ENCODE measurements at places on chromosomes 1 and 21.

GRCh38 chr1:148309940-148310500 is 157.9 kb upstream of the NBPF11 start:
- DNase-seq, result no peak

DNA sequence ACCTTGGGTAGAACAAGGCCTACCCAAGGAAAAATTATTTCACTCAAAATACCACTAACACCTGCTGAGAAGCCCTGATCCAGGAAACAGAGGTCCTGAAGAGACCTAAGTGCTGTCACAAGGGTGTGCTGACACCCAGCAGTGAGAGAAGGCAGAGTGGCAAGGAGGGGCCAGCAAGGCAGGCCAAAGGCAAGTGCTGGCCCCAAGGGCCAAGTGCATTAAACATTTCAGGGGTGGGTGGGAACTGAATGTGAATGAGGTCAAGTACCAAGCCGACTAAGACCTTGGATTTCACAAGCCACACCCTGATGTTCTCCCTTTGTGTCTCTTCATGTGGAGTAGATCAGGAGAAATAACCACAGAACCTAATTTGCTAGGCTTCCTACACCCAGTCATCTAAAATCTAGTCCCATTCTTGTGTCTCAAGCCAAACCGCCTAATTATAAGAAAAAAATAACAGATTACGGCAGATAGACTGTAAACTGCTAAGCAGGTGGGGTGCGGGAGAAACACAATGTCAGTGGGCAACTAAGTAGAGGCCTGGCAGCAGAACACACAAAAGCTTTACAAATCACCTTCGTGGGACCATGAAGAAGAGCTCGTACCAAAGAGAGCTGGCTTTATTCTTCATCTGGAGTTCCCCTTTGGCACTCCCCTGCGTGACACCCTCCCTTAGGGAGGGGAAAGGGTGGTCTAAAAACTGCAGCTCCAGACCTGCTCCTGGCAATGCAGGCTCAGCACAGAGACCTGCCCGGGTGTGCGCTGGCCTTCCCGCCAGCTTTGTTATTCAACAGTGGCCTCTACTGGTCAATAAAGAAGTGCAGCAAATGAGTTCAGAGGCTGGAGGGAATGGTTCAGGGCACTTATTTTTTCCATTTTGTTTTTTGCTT is 8.7 kb downstream of the UBE2G2 start:
- peak; percentile 68 for DNase-seq

- no peak for DNase-seq
Measured at GRCh38 chr21:34635307-34635706, 20.4 kb upstream of the RCAN1 start.

- DNase-seq, result peak; percentile 66
Measured at GRCh38 chr1:145983960-145984830, 12.2 kb downstream of the TXNIP start.

DNA sequence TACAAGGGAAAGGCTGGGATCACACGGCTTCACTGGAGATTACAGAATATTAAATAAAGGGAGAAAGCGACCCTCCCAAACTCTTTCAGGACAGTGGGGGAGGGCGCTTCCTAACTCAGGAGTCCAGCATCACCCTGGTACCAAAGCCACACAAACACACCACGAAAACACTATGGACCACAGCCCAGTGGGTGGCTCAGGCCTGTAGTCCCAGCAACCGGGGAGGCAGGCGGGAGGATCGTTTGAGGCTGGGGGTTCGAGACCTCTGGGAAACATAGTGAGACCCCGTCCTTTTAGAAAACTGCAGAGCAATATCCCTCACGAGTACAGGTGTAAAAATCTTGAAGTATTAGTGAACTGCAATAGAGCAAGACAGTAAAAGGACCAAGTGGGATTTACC is 16.0 kb downstream of the TRIM11 start:
- DNase-seq, result no peak

- no peak for DNase-seq
Measured at GRCh38 chr21:46006547-46007491, 25.2 kb downstream of the COL6A1 start.

DNA sequence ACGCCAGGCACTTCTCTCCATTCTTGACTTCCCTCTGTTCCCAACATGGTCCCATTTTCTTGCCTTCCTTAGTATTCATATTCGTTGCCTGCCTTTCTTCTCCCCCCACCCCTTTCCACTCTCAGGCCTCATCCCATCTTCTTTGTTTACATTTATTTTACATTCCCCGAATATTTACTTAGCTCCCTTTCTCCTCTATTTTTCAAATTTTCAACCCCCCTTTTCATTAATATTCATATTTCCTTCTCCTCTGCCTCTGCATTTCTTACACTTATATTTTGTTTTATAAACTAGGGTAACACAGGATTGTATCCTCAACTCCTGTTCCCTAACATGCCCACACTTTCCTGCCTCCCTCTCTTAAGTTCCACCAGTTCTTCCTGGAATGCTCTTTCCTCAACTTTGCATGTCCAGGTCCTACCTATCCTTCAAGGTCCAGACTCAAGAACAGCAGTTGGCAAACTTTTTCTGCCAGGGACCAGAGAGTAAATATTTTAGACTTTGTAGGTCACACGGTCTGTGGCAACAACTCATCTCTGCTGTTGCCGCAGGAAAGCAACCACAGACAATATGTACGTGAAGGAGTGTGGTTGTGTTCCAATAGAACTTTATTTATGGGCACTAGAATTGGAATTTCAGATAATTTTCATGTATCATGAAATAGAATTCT is 29.8 kb upstream of the A3GALT2 start:
- no peak for DNase-seq

- no peak for DNase-seq
Measured at GRCh38 chr1:18010408-18010807, 97.2 kb upstream of the IGSF21 start.

DNA sequence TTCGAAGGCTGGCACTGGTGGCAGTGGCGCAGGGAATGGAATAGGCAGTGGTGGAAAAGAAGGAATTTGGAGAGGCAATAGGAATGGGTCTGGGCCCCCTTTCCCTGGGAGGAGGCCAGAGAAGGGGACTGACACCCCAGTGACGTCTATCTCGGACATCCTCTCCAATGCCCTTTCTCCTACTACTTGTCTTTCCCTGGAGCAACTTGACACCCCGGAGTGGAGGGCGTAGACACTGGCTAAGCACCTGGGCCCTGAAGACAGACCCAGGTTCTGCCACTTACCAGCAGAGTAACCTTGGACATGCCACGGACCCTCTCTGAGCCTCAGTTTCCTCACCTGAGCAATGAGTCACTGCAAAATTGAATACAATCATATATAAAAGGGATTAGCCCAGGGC is 86.8 kb downstream of the CAMK2N1 start:
- DNase-seq, result no peak

- DNase-seq, result no peak
Measured at GRCh38 chr1:199246716-199247115, 607.9 kb downstream of the PTPRC start.

GRCh38 chr1:68143633-68144032 is 88.7 kb downstream of the WLS start:
- no peak for DNase-seq

- no peak for DNase-seq
Measured at GRCh38 chr1:149936170-149936991, at the start of gene MTMR11. Gene MTMR11 (minus strand): TSS chr1:149936879. CDS start chr1:149936647, 232 bp downstream.

GRCh38 chr1:229922249-229922648 is 144.8 kb upstream of the GALNT2 start:
- DNase-seq, result no peak

DNA sequence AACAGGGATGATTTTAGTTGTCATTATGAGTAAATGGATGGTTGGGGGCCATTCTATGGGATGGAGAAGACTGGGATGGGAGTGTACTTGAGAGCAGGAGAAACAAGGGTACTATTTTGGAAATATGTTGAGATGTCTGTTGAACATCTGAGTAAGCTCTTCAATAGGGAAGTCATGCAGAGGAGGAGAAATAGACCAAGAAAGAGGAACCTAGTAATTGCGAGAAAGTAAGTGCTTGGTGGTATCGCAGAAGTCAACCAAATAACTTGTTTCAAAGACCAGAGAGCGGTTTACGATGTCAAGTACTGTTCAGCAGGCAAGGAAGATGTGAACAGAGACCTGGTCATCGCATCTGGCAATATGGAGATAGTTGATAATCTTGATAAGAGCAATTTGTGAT is 22.4 kb upstream of the CHRM3 start:
- DNase-seq, result no peak

GRCh38 chr1:115319706-115320105 is 18.3 kb downstream of the NGF start:
- DNase-seq, result no peak

All from CD4-positive, alpha-beta T cell treated with Interleukin-2 at 100 ng/mL for 4 hours (primary cell).